ENCODE measurements at places on chromosomes 12 and 14.

GRCh38 chr14:61388173-61388975 lies 67.0 kb downstream of the PRKCH start:
- DNase-seq = peak; percentile 23

GRCh38 chr14:97687944-97688630 lies 890.9 kb downstream of the VRK1 start:
- no peak for DNase-seq

DNA sequence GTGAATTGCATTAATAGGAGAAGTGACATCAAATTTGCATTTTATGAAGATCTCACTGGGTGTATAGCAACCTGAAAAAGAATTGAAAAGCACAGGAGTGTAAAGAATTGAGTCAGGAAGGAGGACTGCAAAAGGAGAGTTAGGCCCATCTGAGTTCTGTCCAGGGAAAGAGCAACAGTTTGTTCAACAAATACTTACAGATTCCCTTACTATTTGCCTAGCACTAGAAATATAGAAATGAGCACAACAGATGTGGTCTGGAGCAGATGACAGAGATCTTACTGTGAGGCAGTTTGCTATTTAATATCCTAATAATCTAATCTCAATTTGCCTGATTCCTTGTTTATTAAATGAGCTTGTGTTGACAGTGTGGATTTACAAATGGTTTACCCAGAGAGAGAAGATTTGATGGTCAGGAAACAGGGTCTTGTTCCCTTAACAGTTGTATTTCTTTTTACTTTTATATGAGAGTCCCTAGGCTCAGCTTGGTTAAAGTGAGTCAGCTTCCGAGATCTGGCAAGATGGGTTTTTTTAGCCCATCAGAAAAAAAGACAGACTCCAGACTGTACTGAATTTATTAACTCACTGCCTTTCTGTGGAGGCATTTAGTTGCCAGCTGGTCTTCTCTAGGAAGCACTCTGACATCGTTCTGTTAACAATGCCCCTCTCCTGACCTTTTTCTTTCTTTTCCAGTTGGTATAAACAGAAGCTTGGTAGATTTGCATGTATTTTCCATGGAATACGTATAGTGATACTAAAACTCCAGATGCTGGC lies 229.7 kb downstream of the TTC6 start:
- peak; percentile 52 for DNase-seq

DNA sequence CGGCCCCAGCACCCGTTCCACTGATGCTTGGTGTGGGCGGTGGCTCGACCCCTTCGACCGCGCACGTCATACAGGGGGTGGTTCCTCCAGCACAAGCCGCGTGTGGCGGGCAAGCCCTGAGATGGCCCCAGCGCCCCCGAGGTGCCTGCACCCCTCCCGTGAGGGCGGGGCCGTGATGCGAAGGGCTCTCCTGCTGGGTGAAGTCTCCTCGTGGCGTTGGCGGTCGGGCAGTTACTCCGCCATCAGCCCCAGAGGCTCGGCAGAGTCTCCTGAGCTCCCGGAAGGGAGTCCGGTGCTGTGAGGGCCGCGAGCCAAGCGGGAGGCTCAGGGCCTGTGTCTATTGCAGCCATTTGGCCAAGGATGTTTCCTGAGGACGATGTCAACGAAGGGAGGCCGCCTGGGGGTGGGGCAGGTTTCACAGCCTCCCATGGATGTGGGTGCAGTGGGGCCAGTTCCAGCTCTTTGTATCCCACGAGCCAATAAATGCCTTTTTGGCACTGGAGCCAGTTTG lies 78.1 kb upstream of the GALNT9 start:
- no peak for DNase-seq

DNA sequence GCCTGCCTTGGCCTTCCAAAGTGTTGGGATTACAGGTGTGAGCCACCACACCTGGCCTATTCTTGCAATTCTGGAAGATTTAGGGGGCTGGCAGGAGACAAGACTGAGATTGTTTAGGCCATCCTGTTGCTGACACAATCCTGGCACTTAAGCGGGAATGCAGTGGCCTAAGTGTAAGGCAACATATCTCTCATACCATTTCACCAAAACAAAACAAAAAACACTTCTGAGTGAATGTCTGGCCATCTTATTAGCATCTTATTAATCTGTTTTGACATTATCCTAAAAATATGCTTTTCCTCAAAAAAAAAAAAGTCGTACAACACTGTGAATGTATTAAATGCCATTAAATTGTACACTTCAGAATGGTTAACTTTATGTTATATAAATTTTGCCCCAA lies 67.6 kb downstream of the DENND5B start:
- no peak for DNase-seq

DNA sequence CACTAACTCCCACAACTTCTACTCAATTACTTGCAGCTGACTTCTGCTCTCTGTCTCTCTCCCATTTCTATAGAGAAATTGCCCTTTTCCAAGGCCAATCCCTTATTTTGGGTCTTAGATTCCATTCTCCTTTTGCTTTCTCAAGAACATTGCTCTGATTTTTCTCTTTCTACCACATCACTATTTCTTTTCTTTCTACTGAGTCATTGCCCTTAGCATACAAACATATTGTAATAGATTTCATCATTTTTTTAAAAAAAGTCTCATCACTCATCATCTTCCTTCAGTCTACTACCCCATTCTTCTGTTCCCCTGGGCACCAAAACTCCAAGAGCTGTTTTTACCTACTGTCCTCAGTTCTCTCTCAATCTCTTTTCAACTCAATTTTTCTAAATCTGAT lies 4.4 kb upstream of the KCNA1 start:
- DNase-seq = no peak

DNA sequence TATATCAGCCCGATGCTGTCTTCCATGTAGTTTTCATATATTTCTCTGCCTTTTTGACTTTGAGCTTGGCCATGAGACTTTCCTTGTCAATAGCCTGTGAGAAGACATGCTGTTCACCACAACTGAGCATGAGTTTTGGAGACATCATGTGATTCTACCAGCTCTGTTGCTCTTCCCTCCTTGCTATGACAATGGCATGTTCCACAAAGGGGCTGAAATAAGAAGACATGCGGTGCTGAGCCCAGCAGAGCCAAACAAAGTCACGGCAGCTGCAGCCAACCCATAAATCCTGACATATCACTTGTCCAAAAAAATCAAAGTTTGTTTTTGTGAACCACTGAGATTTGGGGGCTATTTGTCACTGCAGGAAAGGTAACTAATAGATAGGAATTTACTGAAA lies 343.4 kb upstream of the KITLG start:
- no peak for DNase-seq

DNA sequence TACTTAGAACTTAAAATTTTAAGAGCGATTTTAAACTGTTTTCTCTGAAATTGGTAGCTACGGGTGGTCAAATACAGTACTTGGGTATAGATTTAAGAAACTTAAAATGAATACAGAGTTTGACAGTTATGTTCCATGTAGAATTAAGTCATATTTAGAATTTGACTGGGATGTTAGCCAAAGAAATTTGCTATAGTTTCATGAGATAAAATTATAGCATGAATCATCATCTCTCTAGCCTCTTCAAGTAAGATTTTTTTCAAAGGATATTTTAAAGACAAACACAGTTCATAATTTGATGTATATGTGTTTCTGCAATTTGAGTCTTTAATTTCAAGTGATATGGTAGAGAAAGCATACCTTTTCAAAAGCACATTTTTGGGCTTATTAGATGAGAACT lies 41.0 kb downstream of the ZCRB1 start:
- DNase-seq = no peak

DNA sequence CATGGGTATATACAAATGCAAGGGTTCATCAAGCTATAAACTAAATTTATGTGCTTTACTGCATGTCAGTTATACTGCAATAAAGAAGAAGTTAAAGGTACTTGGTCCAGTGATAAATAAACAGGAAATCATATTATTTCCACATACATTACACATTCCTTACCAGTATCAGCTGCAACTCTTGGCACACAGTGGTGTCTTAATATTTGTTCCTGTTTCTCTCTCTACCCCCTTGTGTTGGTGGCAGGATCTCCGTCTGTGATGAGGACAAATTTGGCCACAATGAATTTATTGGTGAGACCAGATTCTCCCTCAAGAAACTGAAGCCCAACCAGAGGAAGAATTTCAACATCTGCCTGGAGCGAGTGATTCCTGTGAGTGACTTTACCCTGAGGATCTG lies 19.2 kb upstream of the OAS1 start:
- DNase-seq = no peak

- no peak for DNase-seq
These were observed 146.3 kb upstream of the ATF7IP start for GRCh38 chr12:14219156-14219555.

DNA sequence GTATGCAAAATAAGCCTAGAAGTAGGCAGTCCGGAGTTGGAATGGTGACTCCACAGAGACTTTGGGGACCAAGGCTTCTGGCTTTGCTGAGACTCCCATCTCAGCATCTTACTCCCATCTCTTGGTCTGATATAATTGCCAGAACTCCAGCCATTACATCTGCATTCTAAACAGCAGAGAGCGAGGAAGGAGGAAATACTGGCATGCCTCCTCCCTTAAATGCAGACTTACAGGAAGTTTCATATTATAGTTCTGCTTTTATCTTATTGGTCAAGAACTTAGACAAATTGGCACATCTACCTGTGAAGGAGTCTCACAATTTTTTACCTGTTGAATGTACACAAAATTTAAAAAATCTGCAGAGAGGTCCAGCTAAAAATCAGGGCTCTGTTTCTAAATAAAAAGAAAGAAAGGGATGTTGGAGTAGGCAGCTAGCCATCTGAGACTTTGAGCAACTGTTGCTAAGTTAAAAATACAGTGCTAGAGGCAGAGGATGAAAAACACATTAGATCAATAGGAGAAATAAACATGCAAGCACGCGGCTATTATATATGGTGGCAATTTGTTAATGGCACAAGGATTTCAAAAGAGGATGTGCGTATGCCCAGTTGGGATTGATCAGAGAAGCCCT lies 209.9 kb upstream of the HMGA2 start:
- no peak for DNase-seq

DNA sequence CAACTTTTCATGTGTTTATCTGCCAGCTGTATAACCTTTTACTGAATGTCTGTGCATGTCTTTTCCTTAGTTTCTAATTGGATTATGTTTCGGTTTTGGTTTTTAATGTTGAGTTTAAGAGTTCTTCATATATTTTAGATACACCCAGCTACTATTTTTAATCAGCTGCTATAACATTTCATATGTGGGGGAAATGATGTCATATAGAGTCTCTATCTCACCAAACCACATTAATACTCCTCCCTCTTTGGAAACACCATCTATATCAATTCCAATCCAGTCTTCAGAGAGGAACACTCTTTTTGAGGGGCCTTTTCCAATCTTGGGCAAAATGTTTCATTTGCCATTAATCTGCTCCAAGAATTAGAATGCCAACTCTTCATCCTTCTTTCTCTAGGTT lies 28.5 kb upstream of the GCH1 start:
- no peak for DNase-seq

DNA sequence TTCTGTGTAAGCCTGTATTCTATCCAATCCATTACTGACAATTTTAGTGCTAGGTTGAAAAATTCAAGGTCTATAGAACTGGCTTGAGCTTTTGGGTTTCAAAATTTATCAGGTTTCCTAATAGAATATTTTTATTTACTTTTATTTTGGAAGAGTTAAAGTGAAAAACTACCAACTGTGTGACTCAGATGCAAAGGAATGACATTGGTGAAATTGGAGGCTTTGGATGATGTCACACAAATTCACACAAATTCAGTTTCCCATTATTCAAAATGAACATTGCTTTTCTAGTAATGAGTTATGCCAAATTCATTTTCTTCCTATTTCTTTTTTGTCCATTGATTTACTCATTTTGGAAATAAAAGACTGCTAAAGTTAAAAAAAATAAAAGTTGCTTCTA lies 186.9 kb downstream of the ALX1 start:
- no peak for DNase-seq

- no peak for DNase-seq
These were observed 7.1 kb upstream of the SERPINA9 start for GRCh38 chr14:94483071-94483451.

DNA sequence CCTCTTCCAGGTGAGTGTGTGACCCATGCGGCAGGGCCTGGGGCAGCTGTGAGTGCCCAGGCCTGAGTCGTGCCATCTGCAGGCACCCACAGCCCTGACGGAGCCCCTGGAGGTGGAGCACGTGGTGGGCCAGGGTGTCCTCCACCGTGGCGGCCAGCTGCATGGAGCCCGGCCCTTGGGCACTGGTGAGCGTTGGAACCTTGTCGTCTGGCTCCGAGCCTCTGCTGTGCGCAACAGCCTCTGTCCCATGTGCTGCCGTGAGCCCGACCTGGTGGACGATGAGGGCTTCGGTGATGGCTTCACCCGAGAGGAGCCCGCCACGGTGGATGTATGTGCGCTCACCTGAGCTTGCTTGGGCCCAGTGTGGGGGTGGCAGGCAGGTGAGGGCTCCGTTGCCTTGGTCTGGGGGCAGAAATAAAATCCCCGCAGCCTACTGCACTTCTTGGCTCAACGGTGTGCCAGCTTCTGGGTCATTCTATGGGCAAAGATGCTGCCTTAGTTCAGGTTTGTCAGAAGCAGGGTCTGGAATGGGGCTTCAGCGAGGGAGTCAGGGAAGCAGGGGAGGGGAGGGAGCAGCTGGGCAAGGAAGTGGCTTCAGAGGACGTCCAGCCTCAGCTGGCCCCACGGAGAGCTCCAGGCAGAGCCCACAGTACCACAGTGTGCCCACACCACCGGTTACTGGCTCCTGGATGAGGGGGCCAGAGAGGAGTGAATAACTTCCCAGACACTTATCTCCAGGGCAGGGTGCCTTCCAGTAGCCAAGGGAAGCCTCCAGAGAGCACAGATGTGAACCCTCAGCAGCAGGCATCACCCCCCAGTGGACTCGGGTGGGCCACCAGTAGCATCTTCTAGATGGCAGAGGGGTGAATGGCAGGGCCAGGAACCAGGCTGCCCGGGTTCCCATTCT lies 1.2 kb upstream of the ARL6IP4 start:
- DNase-seq = no peak

DNA sequence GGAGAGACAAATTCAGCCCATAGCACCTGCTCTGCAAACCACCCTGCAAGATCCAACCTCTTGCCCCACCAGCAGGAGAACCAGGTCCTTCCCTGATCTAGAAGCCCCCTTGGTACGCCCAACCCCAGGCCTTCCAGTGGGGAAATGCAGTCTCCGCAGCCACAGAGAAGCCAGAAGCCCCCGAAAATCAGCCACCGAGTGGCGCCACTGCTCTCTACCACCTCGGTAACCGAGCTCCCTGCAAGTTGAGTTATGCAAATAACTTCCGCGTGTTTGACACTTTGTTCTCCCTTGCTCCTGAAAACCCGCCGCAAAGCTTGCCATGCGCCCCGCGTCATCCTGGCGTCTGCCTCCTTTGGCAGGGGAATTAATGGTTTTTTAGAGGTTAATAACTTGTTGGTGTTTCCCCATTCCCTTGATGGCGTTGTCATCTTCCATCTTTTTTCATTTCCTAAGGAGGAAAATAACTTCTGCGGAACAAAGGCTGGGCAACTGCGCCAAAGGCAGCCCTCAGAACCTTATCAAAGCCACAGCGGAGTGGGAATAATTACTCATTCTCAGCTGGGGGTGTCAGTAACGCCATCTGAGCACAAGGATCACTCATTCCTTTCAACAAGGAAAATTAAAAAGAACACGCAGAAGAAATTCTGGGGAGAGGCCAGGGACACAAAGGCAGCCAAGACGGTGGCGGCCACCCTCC lies 60.4 kb downstream of the FZD10 start:
- peak; percentile 33 for DNase-seq

Data from DMS53 (cell line).